CD4-positive, alpha-beta T cell treated with Interleukin-21 for 1 hour (primary cell): ENCODE measurements at places on chromosomes 1 and 21.

- DNase-seq = no peak
These were observed 71.8 kb upstream of the ARHGAP29 start for GRCh38 chr1:94309216-94309615.

DNA sequence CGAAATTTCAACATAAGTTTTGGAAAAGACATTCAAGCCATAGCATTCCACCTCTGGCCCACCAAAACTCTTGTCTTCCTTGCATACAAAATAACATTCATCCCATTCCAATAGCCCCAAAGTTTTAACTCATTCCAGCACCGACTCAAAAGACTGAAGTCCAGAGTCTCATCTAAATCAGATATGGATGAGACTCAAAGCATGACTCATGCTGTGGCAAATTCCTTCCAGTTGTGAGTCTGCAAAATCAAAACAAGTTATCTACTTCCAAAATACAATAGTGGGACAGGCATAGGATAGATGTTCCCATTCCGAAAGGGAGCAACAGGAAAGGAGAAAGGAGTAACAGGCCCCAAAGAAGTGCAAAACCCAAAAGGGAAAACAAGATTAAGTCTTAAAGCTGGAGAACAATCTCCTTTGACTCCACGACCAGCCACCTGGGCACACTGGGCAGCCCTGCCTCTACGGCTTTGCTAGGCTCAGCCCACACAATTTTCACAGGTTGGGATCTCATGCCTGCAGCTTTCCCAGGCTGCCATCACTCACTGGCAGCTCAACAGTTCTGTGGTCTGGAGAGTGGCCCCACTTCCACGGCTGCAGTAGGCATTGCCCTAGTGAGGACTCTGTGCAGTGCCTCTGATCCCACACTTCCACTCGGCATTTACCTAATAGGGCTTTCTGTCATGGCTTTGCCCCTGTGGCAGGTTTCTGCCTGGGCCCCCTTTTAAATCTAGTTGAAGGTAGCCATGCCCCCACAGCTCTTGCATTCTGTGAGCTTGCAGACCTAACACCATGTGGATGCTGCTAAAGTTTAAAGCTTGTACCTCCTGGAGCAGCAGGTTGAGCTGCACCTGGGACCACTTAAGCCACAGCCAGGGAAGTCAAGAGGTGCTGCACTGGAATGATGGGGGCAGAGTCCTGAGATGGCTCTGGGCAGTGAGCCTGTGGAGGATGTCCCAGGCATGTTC lies 51.0 kb downstream of the RUNX3 start:
- no peak for DNase-seq

DNA sequence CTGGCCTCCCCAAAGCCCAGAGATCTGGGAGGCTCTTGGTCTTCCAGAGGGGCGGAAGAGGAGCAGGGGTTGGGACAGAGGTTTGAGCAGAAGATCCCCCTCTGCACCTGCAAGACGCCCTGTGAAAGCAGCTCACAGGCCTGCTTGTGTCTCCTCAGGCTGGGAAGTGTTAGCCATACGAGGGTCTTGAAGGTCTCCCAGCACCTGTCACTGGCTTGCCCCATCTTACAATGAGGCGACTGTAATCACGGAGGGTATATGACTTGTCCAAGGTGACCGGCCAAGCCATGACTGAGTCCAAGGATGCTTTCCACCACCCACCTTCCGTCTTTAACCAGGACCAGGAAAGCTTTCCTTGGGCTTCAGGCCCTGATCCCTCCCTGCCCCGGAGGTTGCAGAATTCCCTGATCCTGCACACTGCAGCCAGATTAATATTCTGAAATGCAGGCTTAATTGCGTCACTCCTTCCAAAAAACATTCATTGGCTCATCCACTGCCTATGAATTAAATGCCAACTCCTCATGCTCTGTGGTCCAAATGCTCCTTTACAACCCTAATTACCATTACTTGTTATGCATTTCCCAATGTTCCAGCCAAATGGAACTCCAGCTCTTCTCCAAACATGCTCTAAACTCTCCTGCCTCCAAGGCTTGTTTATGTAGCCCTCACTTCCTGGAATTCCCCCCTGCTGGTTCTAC lies 64.0 kb downstream of the DDX20 start:
- no peak for DNase-seq

DNA sequence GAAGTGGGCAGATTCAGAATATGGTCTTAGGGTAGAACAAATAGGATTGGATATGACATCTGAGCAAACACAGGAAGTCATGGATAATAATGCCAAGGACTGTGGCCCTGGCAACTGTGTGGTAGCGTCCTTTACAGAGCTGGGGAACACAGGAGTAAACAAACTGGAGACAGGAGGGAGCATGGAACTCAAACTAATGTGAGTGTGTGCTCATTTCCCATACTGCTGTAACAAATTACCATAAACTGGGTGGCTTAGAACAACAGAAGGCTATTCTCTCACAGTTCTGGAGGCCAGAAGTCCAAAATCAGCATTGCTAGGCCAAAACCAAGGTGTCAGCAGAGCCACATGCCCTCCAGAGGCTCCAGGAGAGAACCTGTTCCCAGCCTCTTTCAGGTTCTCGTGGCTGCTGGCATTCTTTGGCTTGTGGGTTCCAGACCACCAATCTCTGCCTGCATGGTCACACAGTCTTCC lies 106.4 kb downstream of the TGFBR3 start:
- no peak for DNase-seq

GRCh38 chr1:239810061-239810481 lies 281.6 kb upstream of the FMN2 start:
- no peak for DNase-seq

GRCh38 chr1:241870336-241870735 lies 22.3 kb downstream of the EXO1 start:
- DNase-seq = no peak

- no peak for DNase-seq
These were observed 78.6 kb downstream of the STUM start for GRCh38 chr1:226627050-226627755.

- no peak for DNase-seq
These were observed 1.5 kb upstream of the TRIM62 start for GRCh38 chr1:33183306-33183705.

GRCh38 chr21:35051287-35051818 lies 2.3 kb upstream of the RUNX1 start:
- peak; percentile 88 for DNase-seq

DNA sequence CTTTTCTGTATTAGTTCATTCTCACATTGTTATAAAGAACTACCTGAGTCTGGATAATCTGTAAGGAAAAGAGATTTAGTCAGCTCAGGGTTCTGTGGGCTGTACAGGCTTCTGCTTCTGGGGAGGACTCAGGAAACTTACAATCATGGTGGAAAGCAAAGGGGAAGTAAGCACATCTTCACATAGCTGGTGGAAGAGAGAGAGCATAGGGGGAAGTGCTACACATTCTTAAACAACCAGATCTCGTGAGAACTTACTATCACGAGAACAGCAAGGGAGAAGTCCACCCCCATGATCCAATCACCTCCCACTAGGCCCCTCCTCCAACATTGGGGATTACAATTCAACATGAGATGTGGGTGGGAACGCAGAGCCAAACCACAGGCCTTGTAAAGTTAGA lies 37.9 kb upstream of the AHCTF1 start:
- no peak for DNase-seq

GRCh38 chr1:94672934-94673333 lies 131.4 kb upstream of the F3 start:
- no peak for DNase-seq

DNA sequence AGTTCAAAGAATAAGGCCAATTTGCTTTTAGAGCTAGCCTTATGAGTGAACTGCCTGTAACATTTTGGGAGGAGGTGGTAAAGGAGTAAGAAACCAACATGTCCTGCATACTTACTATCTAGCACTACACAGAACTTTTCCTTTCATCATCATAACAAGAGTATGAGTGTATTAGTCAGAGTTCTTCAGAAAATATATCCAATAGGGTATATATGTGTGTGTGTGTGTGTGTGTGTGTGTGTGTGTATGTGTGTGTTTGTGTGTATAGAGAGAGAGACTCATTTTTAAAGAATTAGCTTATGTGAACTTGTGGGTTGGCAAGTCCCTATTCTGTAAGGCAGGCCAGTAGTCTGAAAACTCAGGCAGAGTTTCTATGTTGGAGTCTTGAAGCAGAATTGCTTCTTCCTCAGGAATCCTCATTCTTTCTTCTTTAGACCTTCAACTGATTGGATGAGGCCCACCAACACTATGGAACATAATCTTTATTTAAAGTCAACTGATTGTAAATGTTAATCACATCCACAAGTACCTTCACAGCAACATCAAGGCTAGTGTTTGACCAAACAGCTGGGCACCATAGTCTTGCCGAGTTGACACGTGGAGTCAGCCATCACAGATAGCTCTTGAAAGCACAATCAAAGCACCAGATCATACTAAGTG lies 121.9 kb downstream of the CYYR1 start:
- no peak for DNase-seq

- no peak for DNase-seq
These were observed 234.7 kb upstream of the CSF3R start for GRCh38 chr1:36717431-36717830.

- DNase-seq = no peak
These were observed 188.3 kb downstream of the ETS2 start for GRCh38 chr21:38994042-38994441.

DNA sequence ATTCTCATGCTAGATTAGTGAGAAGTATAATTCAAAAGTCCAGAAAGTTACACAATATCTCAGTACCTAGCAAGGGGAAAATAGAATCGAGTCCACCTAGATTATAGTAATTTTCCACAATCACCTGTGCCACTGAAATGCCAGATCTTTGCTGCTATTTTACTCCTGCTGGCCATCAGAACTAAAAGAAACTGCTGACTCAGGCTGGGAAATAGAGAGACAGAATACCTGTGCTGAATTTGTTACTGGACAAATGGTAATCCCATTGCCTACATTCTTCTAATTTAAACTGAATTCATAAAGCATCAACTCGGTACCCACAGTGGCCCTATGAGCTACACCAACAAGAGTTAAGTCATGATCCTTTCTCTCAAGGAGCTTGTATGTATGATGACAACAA lies 55.0 kb downstream of the USH2A start:
- DNase-seq = no peak
